Head of caudate nucleus (tissue), 42 donors: ENCODE measurements at places on chromosomes 3 and 15.

DNA sequence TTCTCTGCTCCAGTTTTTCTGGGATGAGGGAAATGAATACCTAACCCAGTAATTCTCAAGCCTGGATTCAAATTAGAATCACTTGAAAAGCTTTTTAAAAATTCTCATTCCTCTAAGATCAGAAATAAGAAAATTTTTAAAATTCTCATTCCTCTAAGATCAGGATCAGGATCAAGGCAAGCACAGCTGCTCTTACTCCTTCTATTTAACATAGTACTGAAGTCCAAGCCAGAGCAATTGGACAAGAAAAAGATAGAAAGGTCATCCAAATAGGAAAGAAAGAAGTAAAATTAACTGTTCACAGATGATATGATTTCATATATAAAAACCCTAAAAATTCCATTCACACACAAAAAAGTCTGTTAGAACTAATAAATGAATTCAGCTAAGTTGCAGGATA, 24.2 kb upstream of the CLRN1 start:
- no peak for DNase-seq

- DNase-seq: no peak
Measured at GRCh38 chr3:129822241-129822640, 71.3 kb downstream of the TMCC1 start.

DNA sequence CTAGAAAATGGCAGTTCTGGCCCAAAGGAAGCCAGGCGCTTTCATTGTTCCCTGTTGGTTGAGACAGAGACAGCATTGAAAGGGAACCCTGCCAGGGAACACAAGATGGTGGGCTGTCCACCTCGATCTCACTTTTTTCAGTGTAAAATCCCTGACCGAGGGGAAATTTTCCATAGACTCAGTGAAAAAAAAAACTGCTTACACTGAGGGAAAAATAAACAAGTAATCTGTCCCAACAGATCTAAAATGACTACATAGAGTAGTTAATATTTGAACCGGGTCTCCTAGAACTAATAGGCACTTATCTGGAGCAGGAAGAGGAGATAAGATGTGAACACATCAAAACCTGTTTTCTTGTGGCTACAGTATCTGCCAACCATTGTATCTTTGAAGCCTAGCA, 763.4 kb upstream of the GOLIM4 start:
- no peak for DNase-seq

DNA sequence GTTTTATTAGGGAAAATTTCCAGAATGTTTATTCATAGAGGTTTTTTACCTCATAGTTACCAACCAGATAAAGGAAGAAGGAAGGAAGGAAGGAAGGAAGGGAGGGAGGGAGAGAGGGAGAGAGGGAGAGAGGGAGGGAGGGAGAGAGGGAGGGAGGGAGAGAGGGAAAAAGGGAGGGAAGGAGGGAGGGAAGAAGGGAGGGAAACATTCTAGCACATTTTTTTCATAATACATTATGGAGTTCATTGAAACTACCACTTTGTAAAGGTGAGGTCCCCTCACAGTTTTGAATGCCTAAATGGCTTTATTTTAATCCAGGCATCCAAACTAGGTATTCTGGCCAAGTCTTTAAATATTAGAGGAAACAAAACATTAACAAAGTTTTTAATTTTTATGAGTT, 1049.1 kb downstream of the ROBO1 start:
- no peak for DNase-seq

- no peak for DNase-seq
Measured at GRCh38 chr15:26311710-26312236, 448.6 kb upstream of the ATP10A start.

DNA sequence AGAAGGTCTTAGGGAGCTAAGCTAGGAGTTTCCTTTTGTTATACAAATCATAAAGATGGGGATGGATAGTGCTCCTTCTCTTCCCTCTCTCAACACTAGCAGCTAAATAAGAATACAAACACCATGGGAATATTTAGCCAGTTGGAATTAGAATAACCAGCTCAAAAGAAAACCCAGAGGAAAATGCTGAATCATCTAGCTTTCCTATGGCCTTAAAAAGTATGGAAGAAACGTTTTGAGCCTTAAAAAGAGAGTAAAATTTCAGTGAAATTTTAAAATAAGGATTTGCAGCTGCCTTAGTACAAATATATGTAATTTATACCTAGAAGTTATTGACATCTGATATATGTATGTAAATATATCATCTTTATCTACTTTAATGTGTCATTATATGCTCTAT, 245.8 kb downstream of the STXBP5L start:
- no peak for DNase-seq

DNA sequence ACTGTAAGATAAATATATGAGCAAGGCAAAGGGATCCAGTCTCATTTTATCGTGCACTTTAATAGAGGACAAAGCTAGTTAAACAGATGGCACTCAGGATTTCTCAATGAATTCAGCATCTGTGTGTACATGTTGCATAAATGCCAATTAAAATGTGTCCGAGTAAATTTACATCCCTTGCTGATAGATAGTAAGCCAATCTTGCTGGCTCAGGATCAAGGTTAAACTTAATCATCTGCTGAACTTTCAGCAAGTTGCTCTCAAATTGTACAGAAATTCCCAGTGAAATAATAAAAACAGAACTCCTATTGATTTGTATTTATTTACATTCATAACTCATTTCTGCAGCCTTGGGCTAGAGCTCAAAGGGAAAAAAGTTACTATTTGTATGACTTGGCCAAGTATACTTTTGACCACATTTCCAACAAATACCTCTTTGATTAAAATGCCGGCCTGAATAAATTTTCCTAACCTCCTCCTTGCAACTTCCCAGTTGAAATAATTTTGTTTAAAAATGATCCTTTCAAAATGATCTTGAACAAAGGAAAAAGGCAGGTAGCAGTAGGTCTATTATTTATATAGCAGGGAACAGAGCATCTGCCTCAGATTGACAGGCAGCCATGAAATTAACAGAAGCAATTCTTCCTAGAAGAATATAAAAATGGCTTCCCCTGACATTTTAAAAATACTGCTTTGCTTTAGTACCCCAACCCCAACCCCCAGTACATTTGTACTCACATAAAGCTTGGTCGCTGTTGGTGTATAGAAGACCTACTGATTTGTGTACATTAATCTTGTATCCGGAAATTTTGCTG, 1001.9 kb downstream of the ROBO1 start:
- DNase-seq: no peak

GRCh38 chr15:63544258-63545026, 40.0 kb downstream of the USP3 start:
- DNase-seq: no peak

GRCh38 chr15:62242999-62243398, 77.9 kb upstream of the C2CD4B start:
- no peak for DNase-seq

DNA sequence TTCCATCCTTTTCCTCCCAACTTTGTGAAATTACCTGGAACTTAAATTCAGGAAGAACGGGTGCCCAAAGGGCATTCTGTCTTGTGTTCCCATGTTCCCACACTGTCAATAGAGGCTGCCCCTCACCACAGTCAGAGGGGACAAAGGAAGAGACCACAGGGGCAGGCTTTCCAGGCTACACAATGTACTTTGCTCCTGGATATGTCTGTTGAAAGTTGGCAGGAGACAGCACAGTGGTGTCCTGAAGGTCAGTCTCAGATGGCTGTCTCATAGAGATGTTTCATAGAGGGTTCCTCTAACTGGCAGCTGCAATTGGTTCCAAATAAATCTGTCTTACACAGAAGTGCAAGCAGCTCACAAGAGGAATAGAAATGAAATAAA, 107.8 kb upstream of the TGFBR2 start:
- DNase-seq: no peak

DNA sequence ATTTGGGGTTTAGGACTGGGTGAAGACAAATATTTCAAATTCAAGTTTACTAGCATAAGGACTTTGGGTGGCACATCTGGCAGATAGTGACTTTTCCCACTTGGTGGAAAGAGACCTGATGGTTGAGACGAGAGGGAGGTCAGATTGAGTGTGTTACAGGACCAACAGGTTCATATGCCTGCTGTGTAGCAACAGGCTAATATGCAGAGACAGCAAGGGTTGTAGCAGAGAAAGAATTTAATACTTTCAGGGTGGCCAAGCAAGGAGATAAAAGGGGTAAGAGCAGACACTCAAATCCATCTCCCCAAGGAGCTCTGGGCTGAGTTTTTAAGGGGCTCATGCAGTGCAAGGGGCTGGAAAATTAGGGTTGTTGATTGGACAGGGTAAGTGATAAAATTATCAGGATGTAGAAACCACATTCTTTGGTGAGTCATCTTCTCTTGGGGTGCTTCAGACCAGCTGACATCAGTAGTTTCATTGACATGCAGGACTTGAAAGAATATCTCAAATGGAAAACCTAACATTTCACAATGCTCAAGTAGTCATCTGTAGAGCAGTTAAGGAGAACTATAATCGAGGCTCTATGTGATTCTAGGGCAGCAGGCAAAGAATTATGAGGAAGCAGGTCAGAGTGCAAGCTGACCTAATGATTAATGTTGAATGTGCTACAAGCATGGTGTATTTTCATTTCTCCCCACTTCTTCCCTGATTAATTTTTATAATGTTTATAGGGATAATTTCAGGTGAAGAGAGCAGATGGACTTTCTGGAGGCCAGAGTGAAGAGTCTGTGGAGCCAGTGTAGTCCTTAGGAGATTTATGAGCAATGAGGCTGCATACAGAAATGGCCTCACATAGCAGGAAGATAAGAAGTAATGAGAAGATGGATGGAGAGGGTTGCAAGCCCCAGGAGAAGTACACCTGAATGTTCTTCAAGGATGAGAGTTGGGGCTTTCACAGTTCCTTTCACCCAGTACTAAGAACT, 13.7 kb downstream of the FOXB1 start:
- DNase-seq: no peak

DNA sequence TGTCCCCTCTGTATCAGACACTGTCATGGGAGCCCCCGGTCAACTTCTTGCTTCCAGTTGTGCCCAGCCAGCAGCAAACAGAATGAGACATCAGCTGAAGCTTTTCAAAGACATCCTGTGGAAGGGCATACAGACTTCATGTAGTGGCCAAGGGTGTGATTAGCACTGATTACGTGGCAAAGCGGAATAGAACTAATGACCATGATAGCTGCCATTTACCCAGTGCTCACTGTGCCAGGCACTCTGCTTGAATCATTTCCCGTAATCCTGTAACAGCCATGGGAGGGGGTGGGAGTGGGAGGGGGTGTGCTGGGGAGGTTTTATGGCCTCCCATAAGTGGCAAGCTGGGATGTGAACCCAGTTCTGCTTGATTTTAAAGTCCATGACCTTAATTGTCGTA, 29.5 kb downstream of the LPP start:
- no peak for DNase-seq

- DNase-seq: no peak
Measured at GRCh38 chr3:126530171-126531050, 6.5 kb downstream of the CHST13 start.

DNA sequence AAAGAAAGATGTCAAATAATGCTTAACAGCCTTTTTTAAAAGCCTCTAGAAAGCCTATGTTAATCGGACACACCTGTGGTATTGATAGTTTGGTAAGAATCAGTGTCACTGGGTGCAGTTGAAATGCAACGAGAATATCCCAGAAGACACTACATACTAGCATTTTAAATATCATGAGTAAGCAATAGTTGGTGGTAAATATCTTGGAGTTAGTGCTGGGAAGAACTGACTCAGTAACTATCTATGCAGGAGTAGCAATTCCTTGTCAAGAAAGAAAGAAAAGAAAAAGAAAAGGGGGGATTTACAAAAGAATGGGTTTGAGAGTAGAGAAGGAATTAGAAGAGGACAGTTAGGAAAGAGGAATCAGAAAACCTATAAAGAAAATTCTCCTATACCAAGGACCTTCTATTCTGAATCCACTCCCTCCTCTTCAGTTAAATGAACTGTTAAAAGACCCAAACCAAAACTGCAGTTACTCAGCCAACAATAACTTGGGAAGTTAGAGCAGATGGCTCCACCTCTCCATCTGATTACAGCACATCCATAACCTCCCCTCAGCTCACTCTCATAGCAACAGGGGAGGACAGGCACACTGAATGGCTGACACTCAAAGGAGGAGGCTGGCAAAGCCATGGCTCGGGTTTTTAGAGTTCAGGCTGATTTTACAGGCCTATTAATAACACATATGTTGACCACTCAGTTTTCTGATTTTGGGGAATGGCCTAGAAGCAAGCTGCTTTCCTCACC, 207.6 kb upstream of the MDFIC2 start:
- no peak for DNase-seq

- no peak for DNase-seq
Measured at GRCh38 chr3:57900786-57901185, 107.4 kb upstream of the FLNB start.

GRCh38 chr15:28129231-28129848, 30.2 kb upstream of the OCA2 start:
- DNase-seq: no peak

DNA sequence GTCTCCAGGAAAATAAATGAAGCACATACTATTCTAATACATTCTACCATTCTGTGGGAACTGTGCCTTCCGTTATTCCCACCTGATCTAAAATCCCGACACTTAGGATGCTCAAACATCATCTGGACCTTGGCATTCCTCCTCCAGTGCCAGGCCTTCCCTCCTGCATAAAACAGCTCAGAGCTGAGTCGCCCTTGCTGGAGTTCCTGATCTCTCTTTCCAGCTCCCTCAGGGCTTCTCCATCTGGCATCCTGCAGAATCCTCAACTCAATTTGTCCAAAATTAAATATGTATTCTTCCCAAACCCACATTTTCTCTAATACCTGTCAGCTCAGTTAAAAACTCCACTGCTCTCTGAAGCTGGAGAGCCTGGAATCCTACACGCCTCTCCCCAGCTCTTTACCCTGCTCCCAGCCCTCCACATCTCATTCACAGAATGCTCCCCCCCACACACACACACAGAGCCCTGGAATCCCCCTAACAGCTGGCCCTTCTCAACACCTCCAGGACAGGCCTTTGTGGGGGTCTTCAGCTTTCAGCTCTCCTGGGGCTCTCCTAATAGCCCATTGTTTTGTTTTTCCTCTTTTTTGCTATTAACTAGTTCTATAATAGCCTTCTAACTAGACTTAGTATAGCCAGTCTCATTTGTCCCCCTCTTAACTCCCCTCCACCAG, 78.5 kb downstream of the HMG20A start:
- no peak for DNase-seq

- DNase-seq: no peak
Measured at GRCh38 chr15:66238318-66238717, 15.2 kb downstream of the MEGF11 start.

GRCh38 chr3:194395212-194395611, 3.9 kb downstream of the GP5 start:
- DNase-seq: no peak

GRCh38 chr15:73965758-73966113, 26.4 kb downstream of the STOML1 start:
- no peak for DNase-seq

DNA sequence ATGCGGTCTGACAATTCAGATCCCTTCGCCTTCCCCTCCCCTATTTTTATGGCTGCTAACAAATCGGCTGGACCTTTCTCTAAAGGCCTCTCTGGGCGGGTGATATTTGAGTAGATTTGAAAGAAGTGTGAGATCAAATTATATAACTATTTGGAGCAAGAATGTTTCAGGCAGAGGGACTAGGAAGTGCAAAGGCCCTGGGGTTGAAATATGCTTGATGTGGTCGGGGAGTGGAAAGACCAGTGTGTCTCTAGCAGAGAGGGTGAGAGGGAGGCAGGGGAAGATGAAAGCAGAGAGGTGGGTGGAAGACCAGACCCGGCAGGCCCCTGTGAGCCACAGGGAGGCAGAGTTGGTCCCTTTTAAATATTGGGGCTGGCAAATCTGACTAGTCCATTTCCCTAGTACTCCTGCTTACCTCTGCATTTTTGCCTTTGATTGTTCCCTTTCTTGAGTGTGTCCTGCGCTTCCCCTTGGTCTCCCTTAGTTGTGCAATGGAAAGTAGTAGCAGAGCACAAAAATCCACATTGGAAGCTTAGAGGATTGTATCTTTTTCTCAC, 32.3 kb downstream of the SLCO3A1 start:
- DNase-seq: no peak
